ENCODE measurements at places on chromosomes 3 and 15.

- no peak for DNase-seq
Measured at GRCh38 chr15:31799319-31799714, 231.0 kb upstream of the CHRNA7 start.

- no peak for DNase-seq
Measured at GRCh38 chr15:40584191-40584590, 9.9 kb upstream of the KNL1 start.

- no peak for DNase-seq
Measured at GRCh38 chr15:100330629-100331215, 11.1 kb downstream of the ADAMTS17 start.

DNA sequence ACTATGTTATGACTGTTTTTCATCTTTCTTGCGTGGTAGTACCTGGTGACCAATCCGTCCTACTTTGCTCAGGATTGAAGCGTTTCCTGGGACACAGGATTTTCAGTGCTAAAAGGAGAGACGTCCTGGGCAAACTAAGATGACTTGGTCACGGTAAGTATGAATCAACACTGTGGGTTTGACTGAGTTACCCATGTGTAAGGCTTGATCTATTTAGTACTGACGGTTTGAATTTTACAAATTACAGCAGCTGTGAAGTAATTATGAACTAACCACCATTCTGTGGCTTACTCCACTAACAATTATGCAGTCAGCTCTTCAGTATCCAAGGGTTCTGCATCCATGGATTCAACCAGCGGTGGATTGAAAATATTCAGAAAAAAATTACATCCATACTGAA lies 172.9 kb upstream of the FEZF2 start:
- no peak for DNase-seq

GRCh38 chr3:123618076-123618708 lies 33.3 kb upstream of the HACD2 start:
- DNase-seq = no peak

Measured in fibroblast of skin of left biceps (primary cell).